ENCODE measurements at places on chromosomes 4 and X.

GRCh38 chrX:41518127-41518840 lies 71.1 kb downstream of the NYX start:
- DNase-seq, result no peak

DNA sequence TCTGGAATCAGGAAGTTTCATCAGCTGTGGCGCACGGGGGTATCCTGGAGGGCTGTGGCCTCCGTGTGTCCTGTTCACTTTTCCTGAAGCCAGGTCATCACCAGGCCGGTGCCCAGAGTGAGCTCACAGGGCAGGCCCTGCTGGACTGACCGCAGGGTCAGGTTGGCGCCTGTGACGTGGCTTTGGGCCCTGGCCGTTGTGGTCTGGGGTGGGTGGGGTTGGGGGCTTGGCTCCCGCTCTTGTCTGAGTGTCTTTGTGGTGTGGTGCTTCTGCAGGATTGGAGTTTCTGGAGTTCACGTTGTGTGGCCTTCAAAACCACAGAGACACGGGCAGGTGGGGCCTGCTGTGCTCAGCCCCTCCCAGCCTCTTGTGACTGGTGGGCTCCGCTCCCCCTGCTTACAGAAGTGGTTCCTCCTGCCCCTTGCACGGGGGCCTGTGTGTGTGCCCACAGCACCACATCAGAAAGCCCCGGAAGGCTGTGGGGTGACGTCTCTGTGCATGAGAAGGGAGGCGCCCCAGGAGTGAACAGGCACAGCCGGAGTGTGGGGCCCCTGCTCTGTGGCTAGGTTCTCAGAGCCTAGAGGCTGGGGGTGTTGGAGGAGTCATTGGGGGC lies 9.5 kb downstream of the RGS12 start:
- no peak for DNase-seq

DNA sequence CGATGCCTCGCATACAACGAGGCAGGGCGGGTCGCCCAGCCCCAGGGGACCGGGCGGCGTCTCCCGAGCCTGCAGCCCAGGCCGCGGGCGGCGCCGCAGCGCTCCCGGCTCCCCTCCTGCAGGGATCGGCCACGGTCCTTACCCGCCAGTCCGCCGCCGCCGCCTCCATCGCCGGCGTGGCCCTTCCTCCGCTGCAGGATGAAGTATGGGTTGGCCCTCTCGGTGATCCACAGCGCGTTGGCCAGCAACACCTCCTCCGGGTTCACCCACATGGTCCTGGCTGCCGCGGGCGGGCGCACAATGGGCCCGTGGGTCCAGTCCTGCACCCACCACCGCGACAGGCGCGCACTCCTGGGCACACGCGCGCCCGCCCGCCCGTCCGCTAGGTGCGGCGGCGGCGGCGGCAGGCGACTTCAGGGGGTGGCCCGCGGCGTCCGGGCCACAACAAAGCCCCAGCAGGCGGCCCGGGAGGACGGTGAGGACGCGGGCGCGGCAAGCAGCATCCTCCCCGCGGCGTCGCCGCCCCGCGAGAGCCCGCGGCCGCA lies 339 bp downstream of the TBC1D9 start:
- no peak for DNase-seq

DNA sequence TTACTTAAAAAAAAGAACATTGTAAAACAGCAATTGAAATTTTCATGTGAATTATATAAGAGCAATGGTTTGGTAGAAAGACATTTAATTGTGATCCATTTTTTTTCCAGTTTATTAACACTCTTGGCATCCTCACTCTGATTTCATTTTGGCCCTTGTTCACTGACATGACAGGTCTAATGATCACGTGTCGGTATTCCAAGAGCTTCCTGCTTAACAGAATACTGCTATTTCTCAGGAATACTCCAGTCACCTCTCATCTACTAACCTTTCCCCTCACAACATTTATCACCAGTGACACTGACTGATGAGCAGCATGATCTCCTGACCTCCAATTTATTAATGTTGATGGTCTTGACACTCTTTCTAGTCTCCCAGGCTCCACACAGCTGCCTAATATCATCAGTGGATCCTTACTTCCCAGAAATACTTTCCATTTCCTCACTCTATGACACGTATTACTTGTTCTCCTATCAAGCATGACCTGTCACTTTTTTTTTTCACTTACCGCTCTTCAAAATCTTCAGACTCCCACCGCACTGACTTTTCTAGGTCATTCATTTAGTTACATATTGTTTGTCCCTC lies 847.8 kb upstream of the SLIT2 start:
- no peak for DNase-seq

DNA sequence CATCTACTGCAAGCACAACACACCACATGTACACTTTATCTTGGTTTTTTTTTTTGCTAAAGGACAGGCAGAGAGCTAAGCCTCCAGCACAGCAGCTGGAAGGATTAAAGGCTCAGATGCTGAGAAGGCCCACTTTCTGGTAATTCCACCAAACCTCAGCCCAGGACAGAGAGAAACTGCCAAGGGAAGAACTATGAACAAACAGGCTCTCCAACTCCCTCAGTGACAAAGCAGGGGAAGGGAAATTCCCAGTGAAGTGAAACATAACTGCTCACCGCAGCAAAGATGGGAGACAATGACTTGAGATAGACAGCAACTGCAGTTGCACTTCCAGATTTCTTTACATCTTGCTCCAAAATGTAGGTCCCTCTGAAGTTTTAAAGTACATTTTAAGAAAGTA lies 4.8 kb downstream of the PROM1 start:
- DNase-seq, result no peak

DNA sequence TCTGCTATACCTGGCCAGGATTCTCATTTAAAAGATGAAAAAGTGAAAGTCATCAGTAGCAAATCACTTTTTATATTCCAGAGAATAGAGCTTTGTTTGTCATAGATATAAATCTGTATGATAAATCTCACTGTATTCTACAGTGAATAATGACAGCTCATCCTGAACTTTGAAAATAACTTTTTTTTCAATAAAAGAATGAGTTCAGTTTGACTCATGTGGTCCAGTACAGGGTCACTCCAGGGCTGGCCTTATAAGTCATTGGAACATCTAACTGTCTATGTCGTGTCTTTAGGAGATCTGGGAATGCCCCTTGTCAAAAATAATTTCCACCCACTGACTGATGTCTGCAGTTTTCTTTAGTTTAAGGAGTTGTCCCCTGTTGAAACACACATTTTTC lies 18.5 kb upstream of the CXCL8 start:
- DNase-seq, result no peak

GRCh38 chr4:3771939-3772495 lies 5.8 kb downstream of the ADRA2C start:
- DNase-seq, result peak; percentile 75

DNA sequence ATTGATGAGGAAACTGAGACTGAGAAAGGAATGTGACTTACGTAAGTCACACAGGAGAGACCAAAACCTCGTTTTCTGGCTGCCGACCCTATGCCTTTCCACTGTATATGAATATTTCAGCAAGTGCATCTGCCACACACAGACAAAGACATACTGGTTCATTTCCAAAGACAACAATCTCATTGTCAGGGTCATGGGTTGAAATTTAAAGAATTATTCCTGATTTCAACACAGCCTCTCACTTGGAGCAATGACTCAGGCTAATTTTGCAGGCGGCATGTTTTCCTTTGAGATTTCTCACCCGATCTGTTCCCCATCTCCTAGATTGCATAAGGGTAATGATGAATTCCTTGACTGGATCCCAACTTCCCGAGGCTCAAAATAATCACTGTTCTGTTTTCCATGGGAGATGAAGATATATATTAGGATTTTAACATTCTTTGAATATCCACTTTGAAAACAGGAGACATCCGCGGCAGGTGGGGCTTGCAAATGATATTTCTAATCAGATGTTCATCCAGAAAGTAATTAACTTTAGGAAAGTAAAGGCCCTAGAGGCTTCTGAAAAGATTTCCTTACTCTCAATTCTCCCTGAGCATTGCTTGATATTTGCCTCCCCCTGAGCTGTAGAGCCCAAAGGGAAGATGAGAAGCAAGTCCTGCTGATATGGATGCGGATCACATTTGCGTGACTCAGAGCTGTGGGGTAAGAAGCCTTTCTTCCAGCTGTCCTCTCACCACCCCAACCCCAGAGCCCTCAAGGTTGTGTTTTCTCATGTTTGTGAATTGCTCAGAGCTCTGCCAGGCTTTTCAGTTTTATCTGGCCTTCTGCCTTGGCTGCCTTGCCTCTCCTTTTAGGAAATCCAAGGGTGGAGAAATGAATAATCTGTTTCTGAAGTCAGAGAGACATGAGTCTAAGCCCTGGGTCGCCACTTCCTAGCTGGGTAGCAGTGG lies 361.1 kb upstream of the BOD1L1 start:
- peak; percentile 76 for DNase-seq

DNA sequence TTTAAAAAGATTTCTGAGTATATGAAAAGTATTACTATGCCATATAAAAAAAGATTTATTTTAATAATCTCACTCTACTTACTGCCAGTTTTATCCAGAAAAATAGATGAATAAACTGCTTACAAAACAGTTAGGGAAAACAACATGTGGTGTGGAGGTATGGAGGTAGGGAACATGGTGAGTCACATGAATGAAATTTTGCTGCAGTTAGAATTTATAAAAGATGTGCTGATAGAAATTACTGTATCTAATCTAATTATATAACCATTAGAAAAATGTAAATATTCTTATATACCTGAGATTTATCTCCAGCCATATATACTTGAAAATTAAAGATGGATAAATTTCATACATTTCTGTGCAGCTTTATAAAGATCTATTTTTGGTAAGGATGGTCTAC lies 184.0 kb upstream of the ANK2 start:
- DNase-seq, result no peak

GRCh38 chr4:150590631-150591030 lies 8.7 kb downstream of the MAB21L2 start:
- DNase-seq, result no peak

- DNase-seq, result peak; percentile 68
Measured at GRCh38 chr4:182925298-182925757, 8.1 kb upstream of the DCTD start.

GRCh38 chrX:6674734-6675133 lies 139.8 kb upstream of the VCX3A start:
- DNase-seq, result no peak

DNA sequence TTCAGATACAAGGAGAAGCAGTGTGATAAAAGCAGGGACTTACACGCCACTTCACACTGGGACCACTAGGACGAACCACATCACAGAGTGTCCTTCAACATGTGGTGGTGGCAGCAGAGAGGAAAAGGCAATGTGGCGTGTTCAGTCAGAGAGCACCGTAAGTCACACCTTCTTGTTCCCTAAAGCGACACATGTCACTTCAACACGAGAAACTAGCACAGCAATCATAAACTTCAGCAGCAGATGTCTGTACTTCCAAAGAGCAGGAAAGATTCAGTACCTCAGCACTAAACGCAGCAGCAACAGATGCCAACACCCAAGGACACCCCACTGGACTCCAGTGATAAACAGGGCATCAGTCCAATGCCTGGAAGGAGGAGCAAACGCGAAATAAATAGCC lies 96.7 kb downstream of the AREG start:
- DNase-seq, result no peak

DNA sequence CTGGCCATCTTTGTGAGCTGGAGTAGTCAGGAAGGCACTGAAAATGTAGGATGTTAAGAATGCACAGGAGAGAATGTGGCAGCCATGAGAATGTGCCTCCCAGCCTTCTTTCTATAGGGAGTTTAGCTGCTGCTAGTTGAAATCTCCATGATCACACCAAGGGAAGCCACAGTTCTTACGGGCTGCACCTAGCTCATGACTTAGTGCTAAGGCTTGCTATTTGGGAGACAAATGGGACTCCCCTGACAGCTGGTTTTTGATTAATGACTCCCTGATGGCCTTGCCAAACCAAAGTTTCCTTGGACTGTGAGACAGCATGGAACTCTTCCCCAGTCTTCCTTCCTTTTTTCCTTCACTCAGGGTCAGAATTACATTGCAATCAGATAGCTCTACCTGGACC lies 9.2 kb downstream of the CTSO start:
- no peak for DNase-seq

All from putamen (tissue), 1 donor.